Activated naive CD4-positive, alpha-beta T cell treated with Interleukin-2 at 50 U/mL for 16 hours (primary cell): ENCODE measurements at places on chromosomes 6 and 20.

DNA sequence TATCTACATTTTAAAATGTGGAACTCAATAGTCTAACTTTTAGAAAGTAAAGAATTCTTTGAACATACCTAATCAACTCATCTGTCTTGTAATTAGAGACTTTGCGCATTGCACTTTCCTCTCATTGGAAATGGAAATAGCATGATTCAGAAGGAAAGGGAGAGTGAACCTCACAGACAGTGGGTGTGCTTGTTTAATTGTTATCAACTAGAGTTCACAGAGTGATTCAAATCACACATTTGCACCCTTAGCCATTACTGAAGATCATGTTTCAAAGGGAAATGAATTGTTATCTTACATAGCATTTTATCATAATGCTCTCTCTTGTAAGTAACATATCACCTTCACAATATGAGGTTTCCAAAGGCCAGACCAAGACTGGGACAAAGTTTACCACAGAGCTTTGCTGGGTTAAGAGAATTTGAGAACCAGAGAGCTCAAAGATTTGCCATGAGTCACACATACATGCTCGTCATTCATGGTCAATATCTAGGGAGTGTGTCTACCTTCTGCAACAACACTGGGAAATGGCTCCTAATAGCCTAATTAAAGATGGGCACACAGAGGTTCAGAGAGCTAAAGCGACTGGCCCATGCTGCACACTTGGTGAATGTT lies 21.5 kb downstream of the GSTA3 start:
- no peak for DNase-seq

GRCh38 chr20:38883081-38883980 lies 42.9 kb upstream of the FAM83D start:
- DNase-seq = no peak

DNA sequence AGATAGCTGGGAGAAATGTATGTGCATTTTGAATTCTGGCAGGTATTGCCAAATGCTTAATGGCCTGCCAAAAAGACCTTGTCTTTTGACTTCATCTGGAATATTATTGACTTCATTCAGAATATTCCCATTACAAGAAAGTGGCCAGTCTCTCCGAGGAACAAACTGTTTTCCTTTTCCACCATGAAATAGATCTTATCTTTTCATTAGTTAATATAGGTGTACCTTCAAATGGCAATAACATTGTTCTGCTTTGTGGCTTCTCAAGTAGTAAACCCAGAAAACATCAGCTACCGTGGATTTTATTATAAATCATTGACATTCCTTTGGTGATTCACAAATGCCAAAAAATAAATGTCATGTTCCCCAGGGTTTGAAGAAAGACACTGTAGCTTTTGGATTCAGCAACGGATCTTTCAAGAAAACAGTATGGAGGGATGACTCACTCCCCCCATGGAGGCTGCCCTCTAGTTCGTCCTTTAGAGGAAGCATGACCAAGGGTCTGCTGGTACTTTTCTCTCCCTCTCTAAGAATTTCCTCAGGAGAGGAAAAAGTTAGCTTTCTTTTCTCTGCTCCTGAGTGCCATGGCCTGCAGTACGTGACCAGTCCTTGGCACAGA lies 1.1 kb upstream of the RNF182 start:
- DNase-seq = no peak

- DNase-seq = peak; percentile 25
Measured at GRCh38 chr6:107731422-107732319, 92.4 kb downstream of the SCML4 start.

GRCh38 chr20:4681991-4682401 lies 39.7 kb upstream of the PRND start:
- DNase-seq = no peak

- DNase-seq = peak; percentile 36
Measured at GRCh38 chr20:41142919-41143318, 5.6 kb downstream of the PLCG1 start.

DNA sequence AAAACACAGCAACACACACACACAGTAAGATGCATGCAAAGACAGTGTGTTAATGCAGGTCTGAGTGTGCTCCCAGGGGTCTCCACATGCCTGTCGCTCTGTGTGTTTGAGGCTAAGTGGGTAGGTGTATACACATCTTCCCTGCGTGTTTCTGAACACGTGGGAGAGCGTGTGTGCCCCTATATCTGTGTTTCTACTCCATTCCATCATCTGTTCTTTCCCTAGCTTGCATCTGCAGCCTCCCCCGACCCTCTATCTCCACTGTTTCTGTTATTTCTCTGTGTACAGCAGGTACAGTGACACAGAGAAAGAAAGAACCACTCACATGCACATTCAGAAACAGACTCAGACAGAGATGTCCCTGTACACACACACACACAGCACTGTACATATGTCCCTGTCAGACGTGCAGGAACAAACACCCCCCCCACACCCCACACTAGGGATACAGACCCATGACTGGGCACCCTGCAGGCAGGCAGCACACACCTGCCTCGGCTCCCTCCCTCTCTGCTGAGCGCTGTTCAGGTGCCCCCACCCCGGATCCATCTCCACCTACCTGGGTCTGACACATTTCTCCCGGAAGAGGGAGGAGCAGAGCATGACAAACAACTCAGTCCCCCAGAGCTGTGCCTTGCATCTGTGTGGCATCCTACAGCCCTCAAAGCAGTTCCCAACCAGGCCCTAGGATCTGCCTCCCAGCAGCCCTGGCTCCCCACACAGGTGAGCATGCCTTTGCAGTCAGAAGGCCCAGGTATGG lies 27.6 kb downstream of the KCNK15 start:
- DNase-seq = no peak

DNA sequence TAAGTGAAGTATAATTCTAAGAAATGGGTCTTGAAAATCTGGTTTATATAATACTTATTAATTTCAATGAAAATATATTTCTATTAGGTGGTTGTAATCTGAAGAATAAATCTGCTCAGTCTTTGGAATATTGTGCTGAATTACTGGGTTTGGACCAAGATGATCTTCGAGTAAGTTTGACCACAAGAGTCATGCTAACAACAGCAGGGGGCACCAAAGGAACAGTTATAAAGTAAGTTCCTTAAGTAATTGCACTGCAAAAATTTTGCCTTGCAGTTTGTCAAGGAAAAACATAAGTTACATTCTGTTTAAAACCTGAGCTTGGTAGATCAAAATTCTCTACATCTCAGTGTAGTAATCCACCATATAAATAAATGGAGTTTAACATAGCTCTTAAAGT lies 106.0 kb downstream of the MYO6 start:
- no peak for DNase-seq

- DNase-seq = no peak
Measured at GRCh38 chr6:170193326-170193821, 97.5 kb downstream of the DLL1 start.

- no peak for DNase-seq
Measured at GRCh38 chr6:14381829-14382677, 264.5 kb downstream of the CD83 start.

DNA sequence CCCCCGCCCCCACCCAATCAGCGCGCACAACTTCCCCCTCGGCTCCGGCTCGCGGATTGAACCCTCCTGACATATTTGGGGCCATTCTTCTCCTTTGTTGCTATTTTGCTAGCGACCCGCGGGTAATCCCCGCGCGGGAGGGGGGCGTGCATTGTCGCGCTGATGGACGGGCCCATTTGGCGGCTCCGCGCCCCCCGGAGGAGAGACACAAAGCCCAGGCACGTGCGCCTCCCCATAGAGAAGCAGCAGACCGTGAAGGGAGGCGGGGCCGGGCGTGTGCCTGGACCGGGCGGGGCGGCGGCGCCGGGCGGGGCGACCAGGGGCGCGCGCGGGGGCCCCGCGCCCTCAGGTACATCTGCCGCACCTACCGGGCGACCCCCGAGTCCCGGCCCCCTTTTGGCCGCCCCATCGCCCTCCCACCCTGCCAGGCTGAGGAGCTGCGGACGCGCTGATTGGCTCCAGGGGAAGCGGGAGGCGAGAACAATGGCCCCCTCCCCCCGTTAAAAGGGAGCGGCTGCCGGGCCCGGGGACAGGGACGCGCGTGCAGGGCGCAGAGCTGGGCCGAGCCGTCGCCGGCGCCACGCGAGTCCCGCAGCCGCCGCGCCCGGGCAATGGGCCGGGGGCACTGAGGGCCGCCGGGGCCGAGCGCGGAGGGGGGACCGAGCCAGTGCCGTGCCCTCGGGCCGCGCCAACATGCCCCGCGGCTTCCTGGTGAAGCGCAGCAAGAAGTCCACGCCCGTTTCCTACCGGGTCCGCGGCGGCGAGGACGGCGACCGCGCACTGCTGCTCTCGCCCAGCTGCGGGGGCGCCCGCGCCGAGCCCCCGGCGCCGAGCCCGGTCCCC lies at the start of gene INSM1:
TSS of gene INSM1 (plus strand) at position 530 of the 843 bp plus-strand sequence. CDS start at position 694, 164 bp downstream.
- no peak for DNase-seq

GRCh38 chr6:22651731-22652130 lies 82.4 kb downstream of the HDGFL1 start:
- DNase-seq = no peak

- no peak for DNase-seq
Measured at GRCh38 chr6:67633058-67633457, 1002.0 kb upstream of the ADGRB3 start.

DNA sequence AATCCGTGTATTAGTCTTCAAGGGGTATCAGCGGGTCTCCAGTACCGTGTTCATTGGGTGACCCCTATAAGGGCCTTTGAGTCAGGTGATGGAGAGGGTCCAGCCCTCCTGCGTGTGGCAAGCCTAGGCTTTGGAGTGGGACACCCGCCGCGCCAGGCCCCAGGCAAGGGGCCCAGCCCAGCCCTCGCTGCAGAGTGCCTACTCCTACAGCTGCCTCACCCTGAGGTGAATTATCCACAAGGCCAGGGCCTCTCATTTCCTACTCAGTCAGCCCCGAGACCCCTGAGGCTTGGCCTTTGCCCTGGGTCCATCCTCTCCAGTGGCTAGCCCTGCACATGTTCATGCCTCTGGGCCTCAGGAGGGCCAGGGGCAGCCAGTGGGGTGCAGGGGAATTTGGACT lies 45.1 kb downstream of the TMEM242 start:
- no peak for DNase-seq

DNA sequence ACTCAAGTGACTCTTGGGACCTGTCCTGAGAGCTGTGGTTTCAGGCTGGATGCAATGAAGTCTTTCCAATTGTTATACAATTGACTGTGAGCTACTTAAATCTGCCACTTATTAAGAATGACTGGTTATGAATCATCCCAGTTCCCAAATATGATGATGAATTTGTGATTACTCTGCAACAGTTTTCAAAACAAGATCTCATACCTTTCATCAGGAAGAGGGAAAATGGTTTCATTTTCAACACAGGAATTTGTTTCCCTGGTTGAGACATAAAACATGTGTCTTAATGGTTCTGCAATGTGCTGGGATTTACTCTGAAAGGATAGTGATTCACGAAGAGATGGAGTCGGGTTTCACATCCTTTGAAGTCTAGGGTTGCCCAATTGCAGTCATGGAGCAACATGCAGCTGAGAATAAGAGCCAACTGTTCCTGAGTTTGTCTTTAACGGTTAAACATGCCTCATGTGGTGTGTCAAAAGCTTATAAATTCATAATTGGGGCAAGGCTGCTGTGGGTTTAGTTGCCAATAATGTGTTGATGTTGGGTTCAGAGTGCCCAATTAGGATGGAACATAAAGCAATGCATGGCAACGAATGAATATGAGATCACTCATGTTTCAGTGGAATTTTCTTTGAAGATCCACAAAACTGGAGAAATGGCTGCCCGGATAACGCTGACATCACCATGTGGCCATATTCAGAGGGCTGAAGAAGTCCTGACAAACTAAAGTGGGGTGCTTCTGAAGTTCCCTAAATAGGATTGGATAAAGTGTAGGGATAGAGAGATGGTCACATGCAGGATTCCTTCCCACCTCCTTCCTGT lies 41.0 kb downstream of the CYP24A1 start:
- no peak for DNase-seq

DNA sequence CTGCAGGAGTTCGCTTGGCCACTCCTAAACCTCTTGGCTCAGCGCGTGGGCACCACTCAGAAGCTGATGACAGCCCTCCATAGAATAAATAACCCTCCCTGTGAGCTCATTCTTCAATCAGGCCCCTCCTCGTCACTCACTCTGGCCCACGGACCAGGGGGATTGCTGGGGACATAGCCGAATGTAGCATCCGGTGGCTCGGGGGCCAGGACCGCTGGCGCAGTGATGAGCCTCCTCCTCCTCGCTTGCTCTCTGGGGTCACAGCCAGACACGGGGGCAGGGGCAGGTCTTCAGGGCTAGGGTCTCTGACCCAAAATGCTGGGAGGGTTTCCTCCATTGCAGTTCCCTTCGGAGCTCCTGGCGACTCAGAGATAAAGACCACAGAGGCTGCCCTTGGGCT lies 79.9 kb downstream of the TFAP2C start:
- DNase-seq = no peak

DNA sequence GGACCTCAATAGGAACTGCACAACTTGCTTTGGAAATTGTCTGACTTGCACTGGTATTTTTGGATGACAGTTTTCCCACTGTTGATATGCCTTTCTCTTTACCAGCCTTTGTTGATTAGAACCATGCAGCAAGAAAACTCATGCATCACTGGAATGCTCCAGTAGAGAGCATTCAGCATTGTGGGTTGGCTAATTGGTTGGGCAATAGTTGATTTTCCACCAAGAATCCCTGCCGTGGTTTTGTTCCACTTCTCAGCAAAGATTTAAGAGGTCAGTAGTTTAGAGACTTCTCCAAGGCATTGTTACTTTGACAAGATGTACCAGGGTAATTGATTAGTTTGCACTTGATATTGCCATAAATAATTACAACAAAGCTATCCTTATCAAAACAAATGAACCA lies 260.0 kb downstream of the DHX35 start:
- DNase-seq = no peak

DNA sequence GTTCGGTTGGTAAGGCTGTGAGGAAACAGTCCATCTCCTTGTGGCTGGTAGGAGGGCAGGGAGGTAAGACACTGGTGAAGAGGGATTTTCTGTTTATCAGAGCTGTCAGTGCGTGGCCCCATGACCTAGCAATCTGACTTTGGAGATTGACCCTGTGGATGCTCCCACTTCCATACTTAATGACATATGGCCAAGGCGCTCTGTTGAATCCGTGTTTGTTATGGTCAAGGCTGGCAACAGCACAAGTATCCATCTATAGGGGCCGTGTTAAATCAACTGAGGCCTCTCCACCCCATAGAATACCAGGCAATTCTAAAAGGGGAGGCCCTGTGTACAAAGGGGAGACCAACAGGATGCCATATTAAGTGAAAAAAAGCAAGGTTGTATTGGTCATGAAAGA lies 25.6 kb upstream of the FOXC1 start:
- no peak for DNase-seq

DNA sequence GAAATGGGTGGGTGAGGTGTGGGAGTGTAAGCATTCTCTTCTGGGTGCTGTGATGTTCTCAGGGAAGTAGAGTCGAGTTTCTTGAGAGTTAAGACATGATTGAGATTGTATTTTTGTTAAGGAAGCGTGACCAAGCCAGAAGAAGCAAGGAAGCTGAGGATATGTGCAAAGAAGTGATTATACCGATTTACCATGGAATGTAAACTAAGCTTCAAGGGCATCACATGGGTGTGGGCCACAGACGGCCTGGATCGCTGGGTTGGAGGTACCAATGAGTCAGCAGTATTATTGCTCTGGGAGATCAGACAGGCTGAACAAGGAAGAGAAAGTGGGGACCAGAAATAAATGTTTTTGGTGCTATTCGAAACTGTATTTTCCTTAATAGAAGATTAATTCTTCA lies 184.1 kb upstream of the GMDS start:
- DNase-seq = no peak

- no peak for DNase-seq
Measured at GRCh38 chr6:116536216-116536621, 9.3 kb downstream of the TRAPPC3L start.

- no peak for DNase-seq
Measured at GRCh38 chr6:107653861-107654394, 164.0 kb downstream of the SOBP start.

GRCh38 chr6:128495536-128496333 lies 24.7 kb downstream of the PTPRK start:
- DNase-seq = no peak

GRCh38 chr6:54031169-54031568 lies 80.1 kb upstream of the MLIP start:
- DNase-seq = no peak
